Stimulated activated CD8-positive, alpha-beta memory T cell treated with anti-CD3 and anti-CD28 coated beads, Interleukin-7, amount 100 ng/mL, for 1 hour (primary cell): ENCODE measurements at places on chromosomes 6 and 20.

- no peak for DNase-seq
These were observed 20.1 kb upstream of the COL10A1 start for GRCh38 chr6:116145803-116146675.

- no peak for DNase-seq
These were observed 35.0 kb downstream of the NKAIN2 start for GRCh38 chr6:123838505-123839234.

- DNase-seq = no peak
These were observed 833.0 kb downstream of the KIF16B start for GRCh38 chr20:15740046-15740775.

GRCh38 chr20:24699321-24700165 lies 230.1 kb downstream of the SYNDIG1 start:
- no peak for DNase-seq

GRCh38 chr20:51412951-51413481 lies 129.5 kb downstream of the NFATC2 start:
- DNase-seq = no peak

DNA sequence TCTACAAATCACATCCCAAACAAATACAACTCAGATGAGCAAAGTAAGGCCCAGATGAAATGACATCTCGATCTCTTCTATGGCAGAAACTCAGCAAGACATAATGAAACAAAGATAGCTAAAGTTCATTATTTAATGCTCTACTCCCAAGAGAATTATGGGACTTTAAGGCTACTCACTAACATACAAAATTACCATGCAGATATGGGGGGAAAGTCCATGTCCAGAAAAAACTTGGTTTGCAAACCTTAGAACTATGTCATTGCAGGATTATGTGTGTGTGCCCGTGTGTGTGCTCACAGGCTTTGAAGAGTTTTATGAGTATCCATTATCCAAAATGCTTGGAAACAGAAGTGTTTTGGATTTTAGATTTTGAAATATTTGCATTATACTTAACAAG lies 34.0 kb downstream of the AKIRIN2 start:
- no peak for DNase-seq

DNA sequence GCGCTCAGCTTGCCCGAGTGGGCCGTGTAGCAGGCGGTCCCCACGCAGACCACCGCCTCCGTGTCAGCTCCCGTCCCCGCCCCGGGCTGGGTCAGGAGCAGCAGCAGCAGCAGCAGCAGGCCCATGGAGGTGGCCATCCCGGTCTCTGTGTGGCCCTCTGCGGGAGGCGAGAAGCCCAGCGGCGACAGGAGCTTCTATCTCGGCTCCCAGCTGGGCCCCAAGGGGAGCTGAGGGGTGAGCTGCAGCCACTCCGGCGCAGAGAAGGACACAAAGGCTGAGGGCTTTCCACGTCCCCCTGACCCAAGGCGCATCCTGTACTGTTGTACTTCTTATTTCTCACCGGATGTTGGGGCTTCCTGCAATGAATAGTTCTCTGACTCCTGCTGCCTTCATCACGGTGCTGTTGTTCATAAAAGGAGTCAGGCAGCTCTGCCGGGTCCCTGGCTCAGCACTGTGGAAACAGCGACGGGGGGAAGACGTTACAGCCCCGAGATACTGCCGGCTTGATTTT lies at the start of gene CD93:
CD93 (minus strand) TSS at position 269 of the 511 bp plus-strand sequence; CDS start at position 137, 132 bp downstream.
- peak; percentile 5 for DNase-seq

DNA sequence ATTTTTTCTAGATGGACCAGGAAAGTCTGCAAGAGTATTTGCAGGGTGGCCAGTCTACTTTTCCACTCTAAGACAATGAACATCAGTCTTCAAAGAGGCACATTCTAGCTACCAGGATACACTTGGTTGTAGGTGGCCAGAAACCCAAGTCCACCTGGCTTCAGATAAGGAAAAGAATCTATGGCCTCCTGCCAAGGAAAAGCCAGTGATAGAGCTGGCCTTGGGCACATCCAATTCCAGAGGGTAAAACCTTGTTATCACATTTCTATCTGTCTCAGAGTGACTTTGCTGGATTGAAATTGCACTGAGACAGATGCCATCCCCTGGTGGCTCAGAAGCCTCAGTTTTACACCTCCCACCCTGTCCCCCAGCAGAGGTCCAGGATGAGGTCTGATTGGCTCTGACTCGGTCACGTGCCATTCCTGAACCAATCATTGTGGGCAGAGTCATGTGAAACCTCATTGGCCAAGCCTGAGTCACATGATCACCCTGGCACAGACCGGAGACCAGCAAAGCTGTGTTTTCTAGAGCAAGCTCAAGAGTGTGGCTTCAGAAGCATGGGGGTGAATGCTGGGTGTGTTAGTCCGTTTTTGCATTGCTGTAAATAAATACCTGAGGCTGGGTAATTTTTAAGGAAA lies 497.4 kb upstream of the SULF2 start:
- no peak for DNase-seq

GRCh38 chr6:34549026-34549803 lies 6.9 kb downstream of the SPDEF start:
- DNase-seq = no peak

DNA sequence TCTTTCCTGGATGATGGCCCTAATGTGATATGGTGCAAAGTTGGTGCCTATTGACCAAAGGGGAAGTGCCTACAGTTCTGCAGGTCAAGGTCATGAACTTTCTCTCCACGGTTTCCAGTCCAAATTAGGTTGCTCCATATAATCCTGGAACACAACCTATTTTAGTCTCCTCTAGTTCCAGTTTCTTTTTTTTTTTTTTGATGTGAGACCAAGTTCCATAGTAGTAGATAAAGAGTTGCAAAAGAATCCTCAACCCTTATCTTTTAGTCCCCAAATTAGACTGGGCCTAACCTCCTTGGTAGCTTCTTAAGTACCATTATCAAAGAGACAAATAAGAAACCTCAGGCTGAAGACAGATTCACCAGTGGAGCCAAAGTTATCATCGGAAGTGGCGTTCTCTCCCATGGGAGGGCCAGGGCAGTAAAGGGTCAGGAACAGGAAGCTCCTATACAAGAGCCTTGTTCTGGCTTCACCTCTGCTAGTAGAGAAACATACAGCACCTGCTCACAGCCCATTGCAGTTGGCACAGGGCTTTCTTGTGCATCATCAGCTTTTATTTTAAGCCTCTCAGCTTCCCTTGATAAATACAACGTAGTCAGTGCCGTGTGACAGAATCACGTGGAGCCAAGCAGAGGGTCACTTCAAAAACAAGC lies 132.2 kb upstream of the RREB1 start:
- DNase-seq = no peak

DNA sequence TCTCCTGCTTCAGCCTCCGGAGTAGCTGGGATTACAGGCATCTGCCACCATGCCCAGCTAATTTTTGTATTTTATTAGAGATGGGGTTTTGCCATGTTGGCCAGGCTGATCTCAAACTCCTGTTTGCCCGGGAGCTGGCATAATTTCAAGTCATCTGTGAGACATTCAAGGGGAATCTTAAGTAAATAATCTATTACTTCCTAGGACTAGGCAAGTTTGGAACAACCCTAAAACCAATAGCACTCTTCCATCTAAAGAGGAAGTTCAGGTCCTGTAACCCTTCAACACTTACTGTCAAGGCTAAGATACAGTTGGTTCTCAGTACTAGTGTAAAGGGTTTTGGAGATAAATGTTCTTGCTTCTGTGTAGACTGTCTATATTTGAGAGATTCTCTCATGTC lies 267.8 kb upstream of the IRAK1BP1 start:
- no peak for DNase-seq

DNA sequence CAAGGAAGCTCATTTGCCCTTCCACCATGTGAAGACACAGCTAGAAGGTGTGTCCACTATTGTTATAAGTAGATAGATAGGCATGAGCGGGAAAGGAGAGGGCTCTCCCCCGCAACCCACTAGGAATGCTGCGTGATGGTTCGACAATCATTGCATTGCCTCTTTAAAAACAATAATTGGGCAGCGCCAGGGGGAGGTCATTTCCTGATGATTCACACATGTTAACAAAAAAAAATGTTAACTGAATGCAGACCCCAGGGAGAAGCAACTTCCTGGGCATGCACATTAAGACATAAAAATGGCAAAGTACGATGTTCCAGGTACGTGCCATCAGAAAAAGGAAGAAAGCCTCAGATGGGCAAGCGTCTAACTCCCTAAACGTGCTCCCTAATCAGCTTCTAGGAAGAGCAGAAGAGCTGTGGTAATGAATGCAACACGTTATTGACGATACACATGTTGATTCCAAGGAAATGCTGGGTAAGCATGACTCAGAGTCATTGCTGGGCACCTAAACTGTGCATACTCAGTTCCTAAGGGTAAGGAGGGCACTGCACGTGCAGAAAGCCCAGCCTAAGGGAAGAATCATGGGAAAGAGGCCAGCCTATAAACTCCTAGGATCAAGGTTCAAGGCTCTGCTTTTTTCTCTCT lies 113.7 kb downstream of the FAM217A start:
- DNase-seq = no peak

GRCh38 chr6:144339859-144340452 lies 54.8 kb downstream of the UTRN start:
- no peak for DNase-seq
